ENCODE measurements at places on chromosomes 12 and 14.

DNA sequence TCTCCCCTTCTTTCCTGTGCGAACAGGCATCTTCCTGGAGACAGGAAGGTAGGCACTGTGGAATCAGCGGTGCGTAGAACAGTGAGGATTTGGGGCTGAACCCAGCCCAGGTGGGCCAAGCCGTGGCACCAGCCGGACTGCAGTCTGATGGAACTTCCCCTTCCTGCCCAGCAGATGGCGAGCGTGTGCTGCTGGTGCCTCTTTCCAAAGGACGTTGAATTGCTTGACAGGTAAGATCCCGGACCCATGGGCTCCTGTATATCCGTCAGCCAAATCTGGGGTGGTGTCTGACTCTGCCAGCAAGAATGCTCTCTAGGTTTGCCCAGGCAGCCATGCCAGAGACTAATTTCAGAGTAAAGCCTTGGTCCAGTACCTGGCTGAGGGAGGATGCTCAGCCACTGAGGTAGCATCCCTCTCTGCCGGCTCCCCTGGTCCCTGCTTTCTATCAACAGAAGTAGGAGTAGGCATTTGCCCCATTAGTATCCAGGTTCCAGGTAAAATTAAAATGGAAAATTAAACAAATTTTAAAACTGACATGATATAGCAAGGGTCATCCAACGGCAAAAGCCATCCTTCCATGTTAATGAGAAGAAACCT, 21.1 kb upstream of the KCNA5 start:
- no peak for DNase-seq

GRCh38 chr12:716506-716905, 35.9 kb upstream of the WNK1 start:
- no peak for DNase-seq

- no peak for DNase-seq
These were observed 176.9 kb upstream of the HIF1A start for GRCh38 chr14:61518403-61518802.

DNA sequence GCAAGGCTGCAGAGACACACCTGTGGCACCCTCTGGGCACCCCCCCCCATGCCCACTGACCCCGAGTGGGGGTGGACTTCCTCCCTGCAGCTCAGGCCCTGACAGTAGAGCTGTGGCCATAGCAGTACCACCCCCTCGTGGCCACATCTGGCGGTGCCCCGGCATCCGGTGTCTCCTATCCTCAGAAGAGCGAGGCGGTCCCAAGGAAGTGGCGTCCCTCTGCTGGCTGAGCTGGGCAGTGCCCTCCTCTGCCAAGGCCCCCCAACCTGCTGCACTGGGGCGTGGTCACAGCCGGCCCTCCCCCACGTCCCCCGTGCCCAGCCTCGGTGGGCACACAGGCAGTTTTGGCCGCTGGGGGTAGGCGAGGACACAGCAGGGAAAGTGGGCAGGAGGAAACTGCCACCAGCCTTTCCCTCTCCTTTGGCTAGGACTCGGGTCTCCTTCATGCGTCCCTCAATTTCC, 6.0 kb upstream of the SLC6A12 start:
- no peak for DNase-seq

DNA sequence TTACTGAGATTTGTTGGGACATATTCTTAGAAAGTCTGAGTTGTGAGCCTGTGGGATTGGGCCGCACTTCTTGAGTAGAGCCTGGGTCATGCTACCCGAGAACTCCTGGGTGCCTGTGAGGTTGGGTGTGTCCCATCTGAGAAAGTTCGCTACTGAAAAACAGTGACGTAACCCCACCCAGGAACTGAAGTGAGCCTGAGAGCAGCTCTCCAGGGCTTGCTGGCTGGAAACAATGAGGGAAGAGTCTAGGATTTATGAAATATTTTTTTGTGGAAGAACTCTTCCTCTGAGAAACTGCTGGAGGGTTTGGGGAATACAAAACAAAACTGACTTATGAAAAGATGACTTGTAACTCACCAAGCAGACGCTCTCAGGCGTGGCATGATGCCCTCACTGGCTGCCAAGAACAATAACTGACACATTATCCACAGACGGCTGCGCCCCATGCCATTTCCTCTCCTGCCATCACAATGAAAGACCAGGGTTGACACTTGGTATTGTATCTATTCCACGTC, 69.2 kb downstream of the RASSF3 start:
- DNase-seq, result no peak

DNA sequence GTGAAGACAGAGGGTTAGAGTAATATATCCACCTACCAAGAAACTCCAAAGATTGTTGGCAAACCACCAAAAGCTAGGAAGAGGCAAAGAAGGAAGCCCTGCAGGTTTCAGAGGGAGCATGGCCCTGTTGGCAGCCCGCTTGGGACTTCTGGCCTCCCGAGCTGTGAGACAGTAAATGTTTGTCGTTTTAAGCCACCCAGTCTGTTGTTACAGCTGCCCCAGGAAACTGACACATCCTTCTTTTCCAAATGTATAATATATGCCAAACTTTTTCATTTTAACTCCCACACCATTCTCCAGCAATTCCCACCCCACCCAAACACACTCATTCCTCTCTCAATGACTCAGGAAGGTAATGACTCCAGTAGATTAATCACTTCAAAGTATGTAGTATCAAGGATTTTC, 74.0 kb downstream of the RPS29 start:
- DNase-seq, result no peak

GRCh38 chr14:74289801-74290200, 12.9 kb downstream of the ABCD4 start:
- DNase-seq, result no peak

DNA sequence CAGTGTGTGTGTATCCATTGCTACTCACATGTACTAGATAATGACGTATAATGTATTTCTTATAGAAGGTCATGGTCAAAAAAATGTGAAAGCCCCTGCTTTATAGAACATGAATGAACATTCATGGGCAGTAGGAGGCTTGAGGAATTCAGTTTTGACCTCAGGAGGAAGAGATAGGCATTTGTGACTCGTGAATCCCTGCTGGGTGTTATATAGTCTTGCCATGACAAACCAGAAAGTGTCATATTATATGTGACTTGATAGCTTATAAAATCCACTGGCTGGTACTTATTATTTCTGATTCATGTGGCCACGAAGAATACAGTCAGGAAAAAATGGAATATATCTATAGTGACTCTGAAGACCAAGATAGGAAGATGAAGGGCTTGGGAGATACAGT, 287.6 kb downstream of the CEP128 start:
- no peak for DNase-seq

- DNase-seq, result no peak
These were observed 292.3 kb downstream of the TMEM121 start for GRCh38 chr14:105818712-105819005.

DNA sequence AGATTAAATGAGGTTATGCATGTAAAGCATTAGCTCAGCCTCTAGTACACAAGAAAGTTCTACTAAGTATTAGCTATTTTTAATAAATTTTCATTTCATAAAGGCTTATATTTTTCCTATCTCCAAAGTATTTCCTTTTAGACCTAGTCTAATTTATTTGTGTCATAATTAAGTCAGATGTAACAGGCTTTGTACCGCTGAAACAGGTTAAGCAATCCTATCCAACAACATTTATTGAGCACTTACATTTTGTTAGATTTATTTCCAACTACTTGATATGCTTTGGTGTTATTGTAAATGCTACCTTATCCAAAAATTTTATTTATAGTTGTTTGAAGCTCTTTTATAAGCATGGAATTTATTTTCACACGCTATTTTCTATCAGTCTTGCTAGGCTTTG, 1.8 kb upstream of the PARP2 start:
- DNase-seq, result no peak

- DNase-seq, result no peak
These were observed at the start of gene PRKD1 for GRCh38 chr14:29927376-29928116. PRKD1 (minus strand) TSS chr14:29927847.

DNA sequence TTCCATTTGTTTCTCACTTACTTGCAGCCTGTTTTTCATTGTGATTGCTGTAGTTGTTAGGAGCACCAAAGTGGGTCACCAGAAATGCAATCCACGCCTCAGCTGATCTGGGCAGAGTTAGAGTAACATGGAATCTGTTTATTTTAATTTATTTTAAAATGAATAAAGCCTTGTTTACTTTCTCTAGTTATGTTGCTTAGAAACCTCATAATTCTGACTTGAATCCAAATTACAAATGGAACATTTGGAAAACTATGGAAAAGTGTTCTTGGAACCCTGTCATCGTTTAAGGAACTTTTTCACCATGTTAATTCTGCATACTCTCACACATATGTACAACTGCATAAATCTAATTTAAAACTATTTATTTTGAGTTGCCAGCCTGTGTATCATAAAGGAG, 92.2 kb upstream of the DAAM1 start:
- no peak for DNase-seq

DNA sequence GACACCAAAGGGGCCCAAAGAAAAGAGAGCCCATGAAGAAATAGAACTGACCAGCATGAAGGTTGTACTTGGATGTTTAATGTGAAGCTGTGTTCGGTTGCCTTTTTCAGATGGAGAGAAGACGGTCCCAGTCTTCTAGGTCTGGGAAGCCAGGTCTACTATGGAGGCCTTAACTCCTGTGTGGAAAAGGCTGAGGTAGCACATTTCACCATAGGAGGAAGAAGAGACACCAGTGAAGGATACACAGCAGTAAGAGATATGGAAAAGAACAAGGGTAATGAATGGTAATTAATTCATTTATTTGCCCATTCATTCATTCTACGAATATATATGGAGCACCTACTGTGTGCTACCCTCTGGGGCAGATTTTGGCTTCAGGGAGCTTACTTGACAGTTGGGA, 151.6 kb upstream of the PLEKHG7 start:
- no peak for DNase-seq

GRCh38 chr14:68968051-68968450, 11.1 kb downstream of the ACTN1 start:
- no peak for DNase-seq

GRCh38 chr12:129670256-129670920, 233.4 kb downstream of the TMEM132D start:
- DNase-seq, result no peak

DNA sequence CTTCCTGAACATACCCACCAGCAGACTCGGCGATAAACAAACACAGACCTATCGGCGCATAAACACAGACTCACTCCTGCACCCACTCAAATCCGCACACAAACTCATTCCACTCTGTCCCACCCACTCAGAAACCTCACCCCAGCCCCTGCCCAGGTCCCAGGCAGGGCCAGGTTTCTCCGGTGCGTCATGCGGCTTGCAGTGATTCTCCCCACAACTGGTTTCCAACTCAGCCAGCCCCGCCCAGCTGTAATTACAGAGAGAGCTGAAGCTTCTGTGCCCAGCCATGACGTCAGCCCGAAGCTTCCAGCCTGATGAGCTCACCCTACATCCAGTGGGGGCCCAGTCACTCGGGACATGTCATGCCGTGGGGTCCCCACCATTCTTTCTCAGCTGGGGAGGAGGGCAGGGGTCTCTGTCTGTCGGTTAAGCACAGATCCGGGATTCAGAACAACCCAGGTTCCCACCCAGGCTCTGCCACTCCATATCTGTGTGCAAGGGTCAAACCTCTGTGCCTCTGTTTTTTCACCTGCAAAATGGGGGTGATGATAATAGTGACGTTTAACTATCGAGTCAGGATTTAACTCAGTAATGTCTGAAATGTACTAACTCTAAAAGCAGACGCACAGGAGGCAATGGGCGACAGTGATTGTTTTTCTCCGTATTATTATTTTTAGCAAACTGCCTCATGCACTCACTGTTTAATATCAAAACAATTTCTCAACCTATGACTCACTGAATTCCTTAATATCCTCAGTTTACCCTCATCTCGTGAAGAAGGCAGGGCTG, 2.3 kb upstream of the HSPB8 start:
- peak; percentile 95 for DNase-seq

DNA sequence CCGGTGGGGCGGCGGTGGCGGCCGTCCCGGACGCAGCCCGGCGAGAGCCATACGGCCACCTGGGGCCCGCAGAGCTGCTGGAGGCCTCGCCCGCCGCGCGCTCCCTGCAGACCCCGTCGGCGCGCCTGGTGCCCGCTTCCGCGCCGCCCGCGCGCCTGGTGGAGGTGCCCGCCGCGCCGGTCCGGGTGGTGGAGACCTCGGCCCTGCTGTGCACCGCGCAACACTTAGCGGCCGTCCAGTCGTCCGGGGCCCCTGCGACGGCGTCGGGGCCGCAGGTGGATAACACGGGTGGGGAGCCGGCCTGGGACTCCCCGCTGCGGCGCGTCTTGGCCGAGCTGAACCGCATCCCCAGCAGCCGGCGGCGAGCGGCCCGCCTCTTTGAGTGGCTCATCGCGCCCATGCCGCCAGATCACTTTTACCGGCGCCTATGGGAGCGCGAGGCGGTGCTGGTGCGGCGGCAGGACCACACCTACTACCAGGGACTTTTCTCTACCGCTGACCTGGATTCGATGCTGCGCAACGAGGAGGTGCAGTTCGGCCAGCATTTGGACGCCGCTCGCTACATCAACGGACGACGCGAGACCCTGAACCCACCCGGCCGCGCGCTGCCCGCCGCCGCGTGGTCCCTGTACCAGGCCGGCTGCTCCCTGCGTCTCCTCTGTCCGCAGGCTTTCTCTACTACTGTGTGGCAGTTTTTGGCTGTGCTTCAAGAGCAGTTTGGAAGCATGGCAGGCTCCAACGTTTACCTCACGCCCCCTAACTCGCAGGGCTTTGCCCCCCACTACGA, 716 bp downstream of the RIOX1 start:
- DNase-seq, result no peak

DNA sequence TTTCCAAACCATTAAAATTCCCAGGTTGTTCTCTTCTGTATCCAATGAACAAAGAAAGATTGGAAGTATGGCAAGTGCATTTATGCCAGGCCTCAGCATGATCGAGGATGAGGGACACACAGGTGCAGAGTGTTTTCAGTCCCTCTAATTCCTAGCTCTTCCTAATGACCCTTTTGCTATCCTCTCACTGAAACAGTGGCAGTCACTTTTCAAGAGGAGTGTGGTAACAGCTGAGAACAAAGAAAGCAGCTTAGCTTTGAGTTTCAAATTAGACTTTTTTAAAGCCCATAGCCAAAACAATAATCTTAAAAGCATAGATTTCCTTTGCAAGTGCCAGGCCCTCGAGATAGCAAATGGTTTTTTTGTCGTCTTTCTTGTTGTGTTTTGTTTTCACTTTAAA, 110.8 kb downstream of the KCNH5 start:
- no peak for DNase-seq

DNA sequence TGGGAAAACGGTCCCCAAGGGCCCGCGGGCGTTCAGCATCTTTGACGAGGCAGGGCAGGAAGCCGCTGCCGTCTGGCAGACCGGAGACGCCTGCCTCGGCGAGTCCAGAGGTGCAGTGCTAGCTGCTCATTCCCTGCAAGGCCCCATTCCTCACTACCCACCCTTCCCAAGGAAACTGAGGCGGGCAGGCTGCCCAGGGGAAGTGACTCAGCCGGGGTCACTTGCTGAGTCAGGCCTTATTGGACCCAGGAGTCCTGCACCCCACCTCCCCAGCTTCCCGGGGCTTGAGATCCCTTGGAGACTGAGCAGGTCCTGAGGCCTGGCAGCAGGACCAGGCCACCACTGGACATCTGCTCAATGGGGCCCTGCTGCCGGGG, 3.7 kb downstream of the SH2B3 start:
- DNase-seq, result no peak

Measured in vagina (tissue), 2 donors.